CD4-positive, alpha-beta T cell treated with Interleukin-17A for 1 hour (primary cell): ENCODE measurements at places on chromosomes 2 and 18.
A peak's percentile ranks its signal among the peaks of the same experiment; 100 is the strongest.

DNA sequence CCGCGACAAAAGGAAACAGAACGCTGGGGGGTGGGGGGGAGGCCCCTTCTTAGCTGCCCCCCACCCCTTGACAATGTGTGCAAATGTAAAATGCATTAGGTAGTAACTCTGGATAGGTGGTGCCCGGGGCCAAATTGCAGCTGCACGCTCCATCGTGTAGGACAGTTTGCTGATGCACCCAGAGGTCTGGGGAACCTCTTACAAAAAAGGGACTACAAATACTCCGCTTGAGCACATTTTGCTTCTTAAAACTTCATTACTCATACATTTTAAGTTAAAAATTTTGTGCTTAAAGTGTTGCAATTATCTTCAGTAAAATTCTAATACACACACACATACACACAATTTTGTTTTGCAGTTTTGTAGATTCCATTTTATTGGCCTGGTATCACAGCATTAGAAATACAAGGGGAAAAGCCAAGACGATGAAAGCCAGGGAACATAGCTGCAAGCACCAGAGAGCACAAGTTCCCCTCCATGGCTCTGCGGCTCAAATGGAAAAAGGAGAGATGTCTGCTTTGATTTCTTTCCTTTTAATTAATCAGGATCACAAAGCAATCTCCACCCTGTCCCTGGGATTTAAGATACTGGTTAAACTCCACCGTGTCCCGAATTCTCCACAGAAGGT is 582.1 kb downstream of the ZEB2 start:
- no peak for DNase-seq

DNA sequence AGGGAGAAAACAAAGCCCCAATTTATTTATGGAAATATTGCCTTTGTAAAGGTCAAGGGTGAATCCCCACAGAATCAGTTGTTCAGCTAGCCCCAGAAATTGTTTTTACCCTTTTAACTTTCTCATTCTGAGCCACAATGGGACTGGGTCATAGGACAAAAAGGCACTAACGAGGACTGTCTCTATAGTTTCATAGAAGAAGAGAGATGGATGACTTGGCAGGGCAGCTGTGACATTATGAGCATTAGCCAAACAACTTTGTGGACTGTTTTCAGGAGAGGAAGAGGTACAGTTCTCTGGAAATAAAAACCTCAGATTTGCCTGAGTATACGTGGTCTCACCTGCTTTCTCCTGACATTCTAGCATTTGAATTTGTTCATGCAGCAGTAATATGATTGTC is 1155.8 kb upstream of the CHAC2 start:
- no peak for DNase-seq

- no peak for DNase-seq
These were observed 28.3 kb upstream of the ASAP2 start for GRCh38 chr2:9178110-9178903.

DNA sequence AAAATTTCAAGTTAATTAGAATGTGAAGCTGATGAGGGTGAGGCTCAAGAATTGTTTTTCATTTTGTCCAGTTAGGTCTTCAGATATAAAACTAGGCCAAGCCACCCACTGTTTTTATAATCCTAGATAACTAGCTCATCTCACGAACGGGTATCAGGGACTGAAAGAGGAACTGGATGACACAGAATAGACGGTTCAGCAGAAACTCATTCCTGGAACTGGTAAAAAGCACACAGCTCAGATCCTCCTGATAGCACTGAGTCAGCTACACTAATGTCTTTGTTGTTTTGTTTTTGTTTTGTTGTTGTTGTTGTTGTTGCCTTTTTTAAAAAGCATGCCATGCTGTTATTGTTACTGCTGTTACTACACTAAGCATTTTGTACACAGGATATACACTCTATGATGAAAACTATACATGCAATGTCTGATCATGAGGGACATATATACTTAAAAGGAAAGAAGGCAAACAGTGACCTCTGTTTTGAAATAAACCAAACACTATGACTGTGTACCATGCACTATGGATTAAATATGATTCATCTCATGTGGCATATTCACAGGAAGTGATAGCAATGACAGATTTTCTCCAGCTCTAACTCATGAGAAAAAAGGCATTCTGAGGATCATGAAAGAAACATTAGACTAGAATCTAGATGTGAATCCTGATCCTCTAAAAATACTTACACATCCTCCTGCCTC is 437.6 kb downstream of the NCKAP5 start:
- no peak for DNase-seq

DNA sequence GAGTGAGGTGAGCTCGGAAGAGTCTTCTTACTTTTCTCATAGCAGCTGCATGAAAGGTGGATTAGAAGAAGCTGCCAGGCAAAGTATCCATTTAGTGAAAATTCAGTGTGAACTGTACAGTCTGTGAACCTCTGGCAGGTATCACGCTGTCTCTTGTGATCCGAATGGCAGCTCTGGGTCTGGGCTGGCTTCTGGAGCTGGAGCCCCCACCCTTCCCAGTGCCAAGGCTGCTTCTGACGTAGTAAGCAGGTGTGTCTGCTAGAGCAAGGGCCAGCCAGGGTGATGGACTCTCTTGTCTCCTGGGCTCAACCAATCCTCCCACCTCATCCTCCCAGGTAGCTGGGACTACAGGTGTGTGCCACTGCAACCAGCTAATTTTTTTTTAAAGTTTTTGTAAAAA is 14.0 kb upstream of the NTSR2 start:
- DNase-seq, result no peak

DNA sequence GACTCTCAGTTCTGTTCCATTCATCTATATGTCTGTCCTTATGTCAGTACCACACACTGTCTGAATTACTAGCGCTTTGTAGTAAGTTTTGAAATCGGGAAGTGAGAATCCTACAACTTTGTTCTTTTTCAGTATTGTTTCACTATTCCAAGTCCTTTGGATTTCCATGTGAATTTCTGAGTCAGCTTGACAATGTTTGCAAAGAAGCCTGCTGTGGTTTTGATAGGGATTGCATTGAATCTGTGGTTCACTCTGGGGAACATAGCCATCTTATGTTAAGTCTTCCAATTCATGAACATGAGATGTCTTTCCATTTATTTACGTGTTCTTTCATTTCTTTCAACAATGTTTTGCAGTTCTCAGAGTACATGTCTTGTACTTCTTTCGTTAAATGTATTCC is 15.0 kb downstream of the SLC3A1 start:
- DNase-seq, result no peak

GRCh38 chr2:9547262-9547991 is 8.2 kb downstream of the ADAM17 start:
- no peak for DNase-seq

DNA sequence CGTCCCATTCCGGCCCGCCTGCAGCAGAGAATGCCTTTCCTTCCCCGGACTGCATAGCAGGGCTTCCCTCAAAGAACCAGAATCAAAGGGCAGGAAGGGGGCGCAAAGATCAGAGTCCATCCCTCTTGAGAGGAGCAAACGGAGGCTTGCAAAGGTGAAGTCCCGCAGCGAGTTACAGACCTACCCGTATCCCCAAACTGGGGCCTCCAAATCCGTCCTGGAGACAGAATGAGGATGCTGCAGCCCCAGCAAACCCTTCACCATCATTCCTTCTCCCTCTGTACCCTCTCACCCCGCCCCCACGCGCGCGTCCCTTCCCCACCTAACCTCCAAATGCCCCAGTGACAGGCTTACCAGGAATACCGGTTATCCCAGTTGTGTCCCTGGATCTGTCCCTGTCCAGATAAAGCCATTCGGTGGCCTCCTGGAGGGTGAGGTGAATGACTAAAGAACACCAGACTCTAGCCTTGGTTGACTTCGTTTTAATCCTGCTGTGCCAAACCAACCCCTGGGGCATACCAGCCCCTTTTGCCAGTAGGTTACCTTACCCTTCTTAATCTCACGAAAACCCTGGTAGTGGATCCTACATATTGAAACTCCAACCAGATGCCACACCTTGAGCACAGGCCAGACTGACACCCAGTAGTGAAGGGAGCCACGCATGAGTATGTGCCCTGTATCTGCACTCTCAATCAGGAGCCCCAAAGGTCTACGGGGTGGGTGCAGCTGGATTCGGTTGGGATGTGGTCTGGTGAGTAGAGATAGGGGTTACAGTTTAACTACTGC is 961 bp upstream of the SLC40A1 start:
- no peak for DNase-seq

DNA sequence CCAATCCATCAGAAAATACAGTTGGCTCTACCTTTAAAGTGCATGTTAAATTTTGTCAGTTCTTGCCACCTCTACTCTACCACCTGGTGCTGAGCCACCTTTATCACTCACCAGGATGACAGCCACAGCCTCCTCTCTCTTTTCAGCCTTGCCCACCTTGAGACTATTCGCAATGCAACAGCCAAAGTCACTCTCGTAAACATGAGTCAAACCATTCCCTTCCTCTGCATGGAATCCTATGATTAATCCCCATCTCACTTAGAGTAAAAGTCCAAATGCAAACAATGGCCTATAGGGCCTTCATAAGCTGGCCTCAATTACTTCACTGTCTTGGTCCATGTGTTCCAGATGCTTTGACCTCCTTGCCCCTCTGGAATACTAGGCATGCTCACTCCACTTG is 5.8 kb upstream of the OSBPL6 start:
- no peak for DNase-seq

DNA sequence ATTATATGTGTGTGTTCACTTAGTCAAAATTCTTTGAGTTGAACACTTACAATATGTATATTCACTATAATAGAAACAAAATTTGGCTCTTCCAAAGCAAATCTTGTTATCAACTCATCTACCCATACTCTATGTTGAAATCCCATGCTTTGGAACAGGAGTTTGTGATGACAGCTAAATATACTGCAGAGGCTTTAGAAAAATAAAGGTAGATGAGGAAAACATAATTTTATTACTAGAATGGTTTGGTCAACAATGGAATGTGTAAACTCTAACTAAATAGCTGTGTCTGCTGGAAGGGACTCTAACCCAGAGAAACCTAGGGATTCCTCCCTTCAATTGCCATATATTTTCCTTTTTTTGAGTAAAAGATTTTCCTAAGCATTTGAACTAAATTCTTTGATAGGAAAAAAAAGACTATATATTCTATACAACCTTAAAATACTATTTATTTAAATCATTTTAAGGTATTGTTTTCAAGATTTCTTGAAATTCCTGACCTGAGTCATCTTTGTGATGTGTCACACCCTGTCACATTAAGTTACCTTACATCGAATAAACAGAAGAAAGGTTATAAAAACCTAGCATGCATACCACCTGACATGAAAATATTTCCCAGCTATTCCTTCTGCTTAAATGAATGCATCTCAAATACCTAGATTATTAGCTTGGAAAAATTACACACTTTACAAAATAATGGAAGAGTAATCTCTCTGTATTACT is 175.5 kb downstream of the OTX1 start:
- no peak for DNase-seq

- DNase-seq, result peak; percentile 31
These were observed 149.1 kb downstream of the RHBDD1 start for GRCh38 chr2:226984750-226985582.

DNA sequence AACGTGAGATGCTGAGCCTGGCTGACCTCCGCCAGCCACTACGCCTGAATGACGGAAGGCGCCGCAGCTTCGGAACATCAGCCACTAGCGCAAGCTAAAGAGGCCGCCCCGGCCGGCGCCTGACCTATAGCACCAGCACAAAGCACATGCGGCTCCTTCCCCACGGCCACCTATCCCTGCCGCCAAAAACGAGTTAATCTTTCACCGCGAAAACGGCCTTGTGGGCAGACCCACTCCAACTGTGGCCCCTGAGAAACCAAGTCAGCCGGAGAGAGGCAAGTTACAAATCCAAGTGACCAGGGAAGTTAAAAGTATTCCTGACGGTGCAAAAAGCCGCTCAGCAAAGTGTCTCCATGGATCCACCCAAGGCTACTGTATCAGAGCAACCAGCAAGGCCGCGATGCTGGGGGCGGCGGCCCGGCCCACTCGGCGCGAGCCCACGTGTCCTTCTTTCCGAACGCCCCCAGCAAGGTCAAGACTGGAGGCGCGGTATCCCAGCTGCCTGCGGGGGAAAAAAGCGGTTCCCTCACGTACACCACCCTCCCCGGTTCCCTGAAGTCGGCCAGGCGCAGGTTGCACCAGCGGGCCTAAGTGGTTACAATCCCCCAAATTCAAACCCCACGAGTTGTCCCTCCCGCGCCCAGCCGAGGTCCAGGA is 575 bp downstream of the HSPD1 start:
- DNase-seq, result peak; percentile 52
